ENCODE measurements at places on chromosomes 3 and 15.

- DNase-seq = no peak
Measured at GRCh38 chr15:68075764-68076385, 21.8 kb downstream of the PIAS1 start.

DNA sequence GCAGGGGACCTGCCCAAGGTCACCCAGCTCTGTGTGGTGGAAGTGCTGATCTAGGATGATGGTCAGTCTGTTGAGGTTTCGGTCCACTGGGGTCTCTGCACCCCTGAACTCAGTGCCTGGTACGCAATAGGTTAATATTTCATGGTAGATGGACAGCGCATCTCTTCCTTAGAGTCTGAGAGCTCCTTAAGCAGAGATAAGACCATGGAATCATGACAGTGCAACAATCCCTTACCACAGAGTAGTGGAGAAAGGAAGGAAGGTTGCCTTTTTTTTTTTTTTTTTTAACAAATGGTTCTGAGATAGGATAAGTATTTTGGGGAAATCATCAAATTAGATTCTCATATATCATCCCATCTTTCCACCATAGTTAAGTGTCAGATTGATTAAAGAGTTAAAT is 79.8 kb upstream of the SLC6A1 start:
- no peak for DNase-seq

GRCh38 chr3:154121701-154122551 is 736 bp downstream of the ARHGEF26 start:
- DNase-seq = no peak

- DNase-seq = no peak
Measured at GRCh38 chr15:80173022-80173759, 20.4 kb downstream of the FAH start.

- DNase-seq = no peak
Measured at GRCh38 chr15:60713119-60714084, 234.5 kb upstream of the ICE2 start.

- no peak for DNase-seq
Measured at GRCh38 chr3:133531981-133532380, 41.5 kb upstream of the CDV3 start.

DNA sequence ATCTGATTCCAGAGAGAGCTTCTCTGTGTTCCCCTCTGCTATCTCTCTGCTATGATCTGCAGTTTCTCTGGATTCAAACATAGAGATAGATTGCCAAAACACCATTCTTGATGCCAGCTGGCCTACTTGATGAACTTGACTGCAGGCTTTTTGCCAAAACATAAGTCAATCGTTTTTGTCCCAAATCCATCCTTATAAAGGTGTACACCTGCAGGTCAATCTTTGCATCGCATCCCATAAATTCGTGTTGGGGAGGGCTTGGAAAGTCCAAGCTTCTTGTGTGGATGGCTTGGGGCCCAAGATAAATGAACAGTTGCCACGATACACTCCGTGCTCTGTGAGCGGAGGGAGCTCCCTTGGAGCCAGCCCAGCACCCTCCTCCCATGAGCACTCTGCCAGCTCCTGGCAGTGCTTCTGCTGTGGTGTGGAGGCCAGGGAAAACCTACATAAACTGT is 2.7 kb downstream of the CERS3 start:
- DNase-seq = no peak

GRCh38 chr3:150511122-150511821 is 35.0 kb downstream of the SERP1 start:
- no peak for DNase-seq

- no peak for DNase-seq
Measured at GRCh38 chr3:36312351-36312750, 68.0 kb upstream of the STAC start.

GRCh38 chr3:107063351-107063750 is 313.9 kb upstream of the CCDC54 start:
- no peak for DNase-seq
